ENCODE measurements at places on chromosomes 12 and 14.
A peak's percentile ranks its signal among the peaks of the same experiment; 100 is the strongest.

- no peak for ATAC-seq
Measured at GRCh38 chr14:32559590-32559989, 230.5 kb downstream of the AKAP6 start.

DNA sequence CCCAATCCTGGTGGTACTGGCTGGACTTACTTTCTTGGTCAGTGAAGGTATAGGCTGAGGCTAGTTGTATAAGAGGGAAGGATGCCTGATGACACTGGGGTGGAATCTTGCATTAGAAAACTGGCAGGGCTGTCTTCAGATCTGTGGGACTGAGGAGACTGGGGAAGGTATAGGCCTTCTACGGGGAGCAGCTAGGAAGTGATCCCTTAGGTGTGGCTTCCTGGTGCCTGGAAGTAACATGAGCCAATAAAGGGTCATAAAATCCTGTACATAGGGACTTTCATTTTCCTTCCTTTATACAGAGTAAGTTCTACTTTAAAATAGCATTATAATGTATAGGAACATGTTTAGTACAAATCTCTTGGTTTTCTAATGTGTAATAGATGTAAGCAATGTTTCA lies 716.8 kb downstream of the LRFN5 start:
- no peak for ATAC-seq

DNA sequence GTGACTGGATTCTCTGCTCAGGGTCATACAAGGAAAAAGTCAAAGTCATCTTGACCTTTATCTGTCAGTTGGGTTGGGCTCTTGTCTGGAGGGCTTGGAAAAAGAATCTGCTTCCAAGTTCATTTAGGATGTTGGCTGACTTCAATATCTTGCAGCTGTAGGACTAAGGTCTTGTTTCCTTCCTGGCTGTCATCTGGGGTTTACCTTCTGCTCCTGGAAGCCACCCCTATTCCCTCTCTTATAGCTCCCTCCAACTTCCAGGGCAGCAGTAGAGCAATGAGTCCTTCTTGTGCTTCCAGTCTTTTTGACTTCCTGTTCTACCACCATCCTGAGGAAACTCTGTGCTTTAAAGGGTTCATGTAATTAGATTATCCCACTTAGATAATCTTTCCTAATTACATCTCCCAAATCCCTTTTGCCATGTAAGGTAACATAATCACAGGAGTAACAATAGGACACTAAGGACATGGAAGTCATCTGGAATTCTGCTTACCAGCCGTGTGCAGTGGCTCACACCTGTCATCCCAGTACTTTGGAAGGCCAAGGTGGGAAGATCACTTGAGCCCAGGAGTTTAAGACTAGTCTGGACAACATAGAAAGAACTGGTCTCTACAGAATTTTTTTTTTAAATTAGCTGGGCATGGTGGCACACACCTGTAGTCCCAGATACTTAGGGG lies 170.7 kb upstream of the KITLG start:
- ATAC-seq, result no peak

GRCh38 chr12:33786532-33786931 lies 235.8 kb upstream of the ALG10 start:
- ATAC-seq, result no peak

GRCh38 chr14:65156568-65157366 lies 54.5 kb upstream of the MAX start:
- peak; percentile 89 for ATAC-seq

DNA sequence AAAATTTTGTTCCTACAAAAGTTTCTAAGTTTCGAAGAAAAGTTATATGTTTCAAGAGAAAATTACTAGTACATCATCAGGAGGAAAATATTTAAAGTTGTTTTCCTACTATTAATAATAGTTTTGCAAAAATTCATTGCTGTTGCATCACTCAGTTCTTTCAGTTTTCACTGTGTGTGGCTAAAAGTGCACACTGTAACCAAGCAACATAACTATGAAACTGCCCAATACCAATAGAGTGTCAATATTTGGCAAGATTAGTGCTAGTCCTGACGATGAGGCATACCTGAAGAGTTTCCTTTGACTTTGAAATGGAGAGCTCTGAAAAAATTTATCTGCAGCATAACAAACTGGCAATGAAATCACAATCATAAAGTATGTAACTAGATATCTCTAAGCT lies 194.3 kb downstream of the CPNE8 start:
- no peak for ATAC-seq

DNA sequence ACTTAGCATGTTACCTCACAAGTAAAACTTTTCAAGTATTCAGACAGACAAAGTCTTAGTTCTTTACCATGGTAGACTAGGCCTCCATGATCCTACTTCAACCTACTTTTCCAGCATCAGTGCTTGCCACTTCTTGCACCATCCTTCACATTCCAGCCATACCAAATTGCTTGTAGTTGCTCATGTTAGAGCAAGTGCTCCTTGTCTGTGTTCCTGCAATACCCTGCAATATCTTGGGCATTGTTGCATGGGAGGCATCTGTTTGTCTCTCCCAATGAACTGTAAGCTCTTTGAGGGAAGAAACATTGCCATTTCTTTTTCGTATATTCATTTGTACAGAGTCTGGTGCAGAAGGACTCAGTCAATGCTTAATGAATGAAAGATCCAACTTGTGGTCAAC lies 78.0 kb downstream of the SRGAP1 start:
- ATAC-seq, result no peak

GRCh38 chr14:77659831-77660230 lies 43.4 kb upstream of the SPTLC2 start:
- no peak for ATAC-seq

- ATAC-seq, result peak; percentile 93
Measured at GRCh38 chr12:78888568-78888967, 24.0 kb downstream of the SYT1 start.

DNA sequence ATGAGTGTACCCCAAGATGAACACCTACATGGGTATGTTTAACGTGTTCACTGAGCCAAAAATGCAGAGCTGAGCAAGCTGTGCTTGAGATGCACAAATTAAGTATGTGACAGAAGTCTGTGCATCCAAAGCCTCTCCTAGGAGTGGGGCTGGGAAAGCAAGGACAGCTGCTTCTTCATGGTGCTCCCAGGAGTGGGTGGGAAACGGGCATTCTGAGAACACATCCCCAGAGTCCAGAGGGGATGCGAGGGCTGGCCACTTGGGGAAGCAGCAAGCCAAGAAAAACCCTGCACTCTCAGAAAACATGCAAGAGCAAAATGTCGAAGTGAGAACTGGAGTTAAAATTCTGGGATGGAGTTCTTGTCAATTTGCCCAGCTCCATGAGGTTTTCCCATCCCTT lies 414.3 kb downstream of the BCAT1 start:
- no peak for ATAC-seq

- no peak for ATAC-seq
Measured at GRCh38 chr14:32808644-32809043, 130.0 kb upstream of the NPAS3 start.
